Astrocyte of the spinal cord (primary cell): ENCODE measurements at places on chromosomes 16 and 17.

- DNase-seq: peak; percentile 97
Measured at GRCh38 chr17:80855948-80856862, 135.4 kb upstream of the CHMP6 start.

GRCh38 chr16:87535457-87535854, 42.6 kb upstream of the ZCCHC14 start:
- DNase-seq: no peak

DNA sequence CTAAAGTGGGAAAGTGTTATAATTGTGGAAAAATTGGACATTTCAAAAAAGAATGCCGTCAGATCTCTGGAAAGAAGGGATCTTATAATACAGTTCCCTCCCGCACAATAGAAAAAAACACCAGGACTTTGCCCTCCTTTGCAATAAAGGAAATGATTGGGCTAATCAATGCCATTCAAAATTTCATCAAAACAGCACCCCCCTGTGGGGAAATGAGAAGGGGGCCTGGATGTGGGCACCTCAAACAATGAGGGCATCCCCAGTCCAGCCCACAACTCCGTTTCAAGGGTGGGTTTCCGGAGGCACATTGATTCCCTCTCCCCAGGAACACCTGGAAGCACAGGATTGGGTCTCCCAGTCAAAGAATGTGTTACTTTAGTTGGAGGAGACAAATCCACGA, 26.1 kb downstream of the CD300LG start:
- DNase-seq: no peak

- DNase-seq: no peak
Measured at GRCh38 chr16:719815-720446, 1.0 kb upstream of the ANTKMT start.

DNA sequence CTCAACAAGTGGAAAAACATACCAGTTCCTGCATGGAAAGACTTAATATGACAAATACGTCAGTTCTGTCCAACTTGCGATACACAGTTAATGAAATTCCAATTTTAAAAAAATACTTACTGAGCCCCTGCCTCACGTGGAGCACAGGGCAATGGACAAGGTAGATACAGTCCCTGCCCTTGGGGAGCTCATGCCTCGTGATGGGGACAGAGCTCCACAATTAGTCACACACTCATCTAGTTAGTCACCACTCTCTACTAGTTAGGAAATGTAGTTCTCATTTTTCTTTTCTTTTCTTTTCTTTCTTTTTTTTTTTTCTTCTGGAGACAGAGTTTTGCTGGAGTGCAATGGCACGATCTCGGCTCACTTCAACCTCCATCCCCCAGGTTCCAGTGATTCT, 74.7 kb upstream of the CDH5 start:
- no peak for DNase-seq

DNA sequence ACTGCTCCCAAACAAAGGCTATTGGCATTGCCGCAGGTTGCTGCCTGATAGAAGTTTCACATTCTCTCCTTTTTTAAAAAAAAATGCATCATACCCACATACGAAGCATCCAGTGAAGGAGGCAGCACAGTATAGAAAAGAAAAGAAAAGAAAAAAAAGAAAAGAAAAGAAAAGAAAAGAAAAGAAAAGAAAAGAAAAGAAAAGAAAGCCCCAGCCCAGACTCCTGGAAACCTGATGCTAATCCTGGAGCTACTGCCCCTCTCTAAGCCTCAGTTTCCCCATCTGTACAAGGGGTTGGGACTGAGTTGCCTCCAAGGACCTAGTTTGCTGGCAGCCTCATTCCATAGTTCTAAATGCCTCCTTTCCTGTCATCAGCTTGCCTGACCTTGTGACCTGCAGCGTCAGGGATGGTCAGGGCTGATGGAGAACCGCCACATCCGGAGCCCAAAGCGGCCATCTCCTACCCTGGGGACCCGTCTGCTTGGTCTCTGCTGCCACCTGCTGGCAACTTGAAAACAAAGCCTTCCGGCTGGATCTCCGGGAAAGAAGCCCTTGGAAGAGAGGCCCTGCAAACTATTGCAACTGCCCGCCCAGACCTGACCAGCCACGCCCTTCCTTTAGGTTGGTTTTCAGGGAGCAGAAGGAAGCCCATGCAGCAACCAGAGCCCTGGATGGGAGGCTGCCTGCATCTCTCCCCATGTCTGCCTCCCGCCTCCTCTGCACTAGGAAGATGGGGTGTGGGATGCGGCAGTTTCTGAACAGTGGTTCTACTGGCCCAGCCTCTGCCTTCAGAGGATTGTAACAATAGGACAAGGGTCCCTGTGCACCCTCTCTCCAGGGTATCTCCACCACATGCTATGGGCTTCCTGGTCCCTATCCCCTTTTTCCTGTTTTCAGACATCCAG, 13.0 kb downstream of the AIPL1 start:
- DNase-seq: peak; percentile 61

GRCh38 chr16:29678691-29679267, at the start of gene QPRT:
Gene QPRT, plus strand, starts transcription at chr16:29679180. Its CDS starts 18 bp downstream, at chr16:29679198.
- peak; percentile 45 for DNase-seq

- DNase-seq: no peak
Measured at GRCh38 chr17:72477491-72477890, 356.7 kb downstream of the SOX9 start.

GRCh38 chr17:40363111-40363827, 1.3 kb downstream of the GJD3 start:
- DNase-seq: peak; percentile 37
